ENCODE measurements at places on chromosomes 7 and 10.

- DNase-seq, result no peak
Measured at GRCh38 chr10:87656431-87657072, 3.1 kb upstream of the PAPSS2 start.

DNA sequence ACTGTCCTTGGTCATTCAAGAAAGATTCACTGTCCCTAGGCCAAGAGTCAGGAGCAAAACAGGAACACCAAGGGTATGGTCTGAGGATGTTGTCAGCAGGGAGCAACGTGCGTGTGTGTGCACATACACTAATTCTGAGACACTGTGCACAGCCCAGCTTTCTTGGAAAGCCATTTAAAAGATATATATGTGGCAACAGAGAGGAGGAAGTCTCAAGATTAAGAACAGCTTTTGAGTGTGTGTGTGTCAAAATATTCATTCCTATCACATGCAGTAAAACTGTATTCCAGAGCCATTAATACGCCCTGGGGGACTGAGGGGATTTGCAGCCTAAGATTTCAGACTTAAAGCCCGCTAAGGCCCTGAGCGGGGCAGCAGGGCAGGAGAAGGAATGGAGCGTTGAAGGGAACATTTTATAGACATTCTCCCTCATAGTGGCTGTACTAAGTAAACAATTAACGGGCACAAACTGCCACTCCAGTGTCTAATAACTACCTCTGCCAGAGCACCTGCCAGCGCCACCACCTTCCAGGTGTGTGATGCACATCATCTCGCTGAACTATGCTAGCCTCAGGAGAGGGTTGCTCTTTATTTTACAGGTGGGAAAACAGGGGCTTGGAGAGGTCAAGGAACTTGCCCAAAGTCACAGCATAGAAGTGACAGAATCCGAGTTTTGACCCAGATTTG is 2.0 kb downstream of the NOD1 start:
- no peak for DNase-seq

DNA sequence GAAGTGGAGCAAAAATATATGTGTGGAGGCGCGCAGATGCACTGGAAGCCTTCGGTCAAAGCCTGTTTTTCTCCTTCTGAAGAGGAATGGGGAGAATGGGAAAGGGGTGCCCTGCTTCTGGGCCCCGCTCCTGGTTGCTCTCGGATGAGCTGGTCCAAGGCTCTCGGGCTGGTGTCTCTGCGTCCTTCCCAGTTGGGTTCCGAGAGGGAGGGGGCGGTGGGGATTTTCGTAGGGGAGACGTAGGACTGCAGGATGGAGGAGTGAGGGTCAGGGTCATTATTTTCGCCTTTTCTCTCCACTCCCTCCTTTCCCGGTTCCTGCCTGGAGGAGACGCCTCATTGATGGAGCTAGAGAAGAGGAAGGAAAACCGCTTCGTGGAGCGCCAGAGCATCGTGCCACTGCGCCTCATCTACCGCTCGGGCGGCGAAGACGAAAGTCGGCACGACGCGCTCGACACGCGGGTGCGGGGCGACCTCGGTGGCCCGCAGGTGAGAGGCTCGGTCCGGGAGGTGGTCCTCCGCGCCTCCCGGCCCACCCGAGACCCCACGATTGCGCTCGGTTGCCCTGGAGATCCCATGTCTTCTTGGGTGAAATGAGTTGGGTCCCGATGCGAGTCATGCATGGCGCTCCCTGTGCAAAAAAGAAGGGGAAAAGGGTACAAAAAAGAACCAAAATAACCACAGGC is 790 bp downstream of the ADAM22 start:
- DNase-seq, result no peak

DNA sequence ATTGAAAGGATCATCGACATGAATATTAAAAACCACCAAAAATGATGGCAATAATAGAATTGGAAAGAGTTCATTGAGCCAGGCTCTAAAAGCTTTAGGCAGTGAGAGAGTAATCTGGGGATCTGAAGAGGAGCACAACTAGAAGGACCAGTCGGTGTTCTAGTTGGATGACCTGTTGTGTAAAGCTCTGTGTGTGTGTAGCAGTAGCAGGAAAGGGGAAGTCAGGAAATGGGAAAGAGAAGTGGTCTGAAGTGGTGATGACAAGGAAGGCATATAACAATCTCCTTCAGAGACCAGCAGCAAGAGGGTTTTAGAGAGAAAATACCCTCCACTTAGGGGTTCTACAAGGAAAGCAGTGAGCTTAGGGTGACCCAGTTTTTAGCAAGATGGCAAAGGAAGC is 539.2 kb downstream of the HTR7 start:
- no peak for DNase-seq

GRCh38 chr10:131928248-131929095 is 27.7 kb downstream of the PPP2R2D start:
- DNase-seq, result no peak

DNA sequence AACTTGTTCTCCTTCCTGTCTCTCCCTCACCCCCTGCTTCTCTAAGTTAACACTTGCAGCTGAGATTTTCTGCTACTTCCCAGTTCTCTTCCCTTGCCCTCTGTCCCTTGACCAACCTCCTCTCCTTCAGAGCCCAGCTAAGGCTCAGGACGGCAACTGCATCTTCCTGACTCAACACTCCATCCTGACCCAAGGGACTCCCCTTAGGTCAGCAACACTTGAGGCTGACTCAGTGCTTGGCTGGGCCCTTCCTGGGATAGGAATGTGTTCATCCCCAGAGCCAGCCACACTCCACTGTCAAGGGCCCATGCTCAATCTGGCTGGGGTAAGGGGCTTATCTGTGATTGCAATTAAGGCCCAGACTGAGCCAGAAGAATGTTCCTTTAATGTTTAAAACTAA is 3.4 kb downstream of the CALHM2 start:
- no peak for DNase-seq

Measured in activated naive CD4-positive, alpha-beta T cell (primary cell).